Stimulated activated CD8-positive, alpha-beta memory T cell treated with anti-CD3 and anti-CD28 coated beads, Interleukin-15, amount 100 ng/mL, for 24 hours (primary cell): ENCODE measurements at places on chromosomes 2 and 18.

- DNase-seq: no peak
Measured at GRCh38 chr2:211349031-211349430, 792.6 kb downstream of the CPS1 start.

DNA sequence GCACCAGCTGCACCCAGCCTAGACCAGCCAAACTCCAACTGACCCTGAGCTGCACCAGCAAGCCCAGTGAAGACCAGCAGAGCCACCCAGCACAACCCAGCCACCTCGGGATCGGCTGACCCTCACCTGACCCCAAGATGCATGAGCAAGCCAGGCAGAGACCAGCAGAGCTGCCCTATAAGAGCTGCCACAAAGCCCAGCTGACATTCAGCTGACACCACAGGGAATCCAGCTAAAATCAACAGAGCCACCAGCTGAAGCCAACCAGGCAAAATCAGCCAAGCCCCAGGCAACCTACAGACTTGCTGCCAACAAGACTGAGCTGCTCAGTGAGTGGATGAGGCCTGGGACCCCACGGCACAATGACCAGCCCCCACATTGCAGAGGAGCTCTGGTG lies 54.6 kb downstream of the CYP27C1 start:
- no peak for DNase-seq

GRCh38 chr2:204988836-204989235 lies 443.6 kb downstream of the PARD3B start:
- no peak for DNase-seq

GRCh38 chr2:138060301-138060635 lies 96.0 kb downstream of the HNMT start:
- DNase-seq: no peak

DNA sequence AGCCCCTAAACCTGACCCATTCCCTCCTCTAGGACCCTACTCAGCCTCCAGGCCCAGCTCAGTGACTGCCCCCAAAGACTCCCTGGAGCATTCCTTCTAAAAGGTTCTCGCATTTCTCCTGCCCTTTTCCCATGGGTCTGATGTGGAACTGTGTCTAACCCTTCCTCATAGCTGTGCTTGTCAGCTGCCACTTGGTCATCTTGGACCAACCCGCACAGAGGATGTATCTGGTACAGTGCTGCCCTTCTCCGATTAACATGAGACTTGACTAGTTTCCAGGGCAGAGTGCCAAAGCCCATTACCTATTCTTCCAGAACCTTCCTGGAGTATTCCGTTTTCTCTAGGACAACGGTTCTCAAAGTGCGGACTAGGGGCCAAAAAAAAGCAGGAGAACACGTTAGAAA lies 518 bp upstream of the NFU1 start:
- peak; percentile 1 for DNase-seq

GRCh38 chr2:67854103-67854743 lies 208.6 kb downstream of the C1D start:
- no peak for DNase-seq

GRCh38 chr2:23410596-23410995 lies 25.6 kb downstream of the KLHL29 start:
- DNase-seq: no peak

- no peak for DNase-seq
Measured at GRCh38 chr2:113854208-113854607, 35.7 kb upstream of the ACTR3 start.

DNA sequence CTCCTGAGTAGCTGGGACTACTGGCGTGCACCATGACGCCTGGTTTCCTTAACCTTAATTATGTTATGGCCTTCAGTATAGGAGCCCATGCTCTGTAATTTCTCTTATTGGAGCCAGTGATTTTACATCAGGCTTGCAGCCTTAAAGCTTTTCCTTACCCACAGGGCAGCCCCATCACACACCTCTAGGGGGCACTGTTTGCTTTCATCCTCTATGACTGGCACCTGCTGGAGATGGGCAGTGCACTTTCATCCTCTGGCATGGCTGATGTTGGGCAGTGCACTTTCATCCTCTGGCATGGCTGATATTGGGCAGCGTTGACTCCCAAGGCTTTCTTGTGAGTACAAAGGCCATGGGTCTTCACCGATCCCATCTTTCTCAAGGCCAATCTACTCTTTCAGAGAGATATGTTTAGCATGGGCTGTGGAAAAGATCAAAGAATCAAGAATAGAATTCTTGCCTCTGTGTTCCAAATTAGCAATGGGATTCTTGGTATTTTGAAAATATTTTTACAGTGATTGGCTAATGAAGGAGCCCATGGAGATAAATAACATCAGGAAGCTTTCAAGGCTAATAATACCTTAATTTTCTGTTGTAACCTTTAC lies 80.7 kb upstream of the MEX3C start:
- DNase-seq: no peak

DNA sequence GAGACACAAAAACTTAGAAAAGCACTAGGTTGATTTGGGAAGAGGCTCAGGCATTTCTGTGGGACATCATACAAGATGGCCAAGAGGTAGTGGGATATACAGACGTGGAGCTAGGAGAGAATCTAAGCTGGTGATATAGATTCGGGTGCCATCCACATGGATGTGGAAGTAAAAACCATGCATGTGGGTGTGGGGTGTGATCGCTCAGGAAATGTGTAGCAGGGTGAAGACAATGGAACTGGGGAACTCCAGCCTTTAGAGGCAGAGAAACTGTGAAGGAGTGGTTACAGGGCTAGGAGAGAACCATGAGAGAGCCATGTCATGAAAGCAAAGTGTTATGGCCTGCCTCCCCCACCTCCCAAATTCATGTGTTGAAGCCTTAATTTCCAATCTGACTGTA lies 43.0 kb upstream of the CTLA4 start:
- no peak for DNase-seq

- no peak for DNase-seq
Measured at GRCh38 chr2:109306190-109306589, 177.2 kb downstream of the SH3RF3 start.

GRCh38 chr2:181742922-181743722 lies 62.8 kb upstream of the NEUROD1 start:
- no peak for DNase-seq

DNA sequence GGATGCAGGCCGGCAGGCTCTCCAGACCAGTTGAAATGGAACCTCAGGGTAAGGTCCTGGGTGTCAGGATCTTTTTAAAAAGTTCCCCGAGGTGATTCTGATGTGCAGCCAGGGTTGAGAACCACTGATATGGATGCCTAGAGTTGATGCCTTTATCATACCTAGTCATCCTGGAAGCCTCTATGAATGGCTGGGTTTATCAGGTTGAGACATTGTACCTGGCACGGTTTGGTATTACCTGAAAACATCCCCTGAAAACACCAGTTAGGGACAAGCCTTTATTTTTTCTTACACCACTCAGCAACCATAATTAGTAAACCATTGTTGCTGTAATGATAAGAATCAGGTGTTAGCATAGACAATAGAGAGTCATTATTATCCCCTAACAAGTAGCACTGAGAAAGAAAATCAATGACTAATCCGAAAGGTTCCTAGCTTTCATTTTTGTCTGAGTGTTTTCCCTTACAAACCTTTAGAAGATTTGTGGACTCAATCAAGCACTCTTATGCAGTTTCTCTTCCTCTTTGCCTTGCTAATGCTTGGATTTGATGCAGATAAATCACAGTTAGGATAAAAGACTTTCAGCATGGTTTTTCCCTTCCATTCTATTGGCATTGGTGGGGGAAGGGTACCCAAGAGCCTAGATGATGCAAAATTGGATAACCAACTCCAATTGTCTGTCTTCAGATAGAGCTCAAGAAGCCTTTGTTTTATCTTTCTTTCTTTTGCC lies 116.5 kb upstream of the LYPD6 start:
- DNase-seq: no peak

- DNase-seq: no peak
Measured at GRCh38 chr18:24006712-24007313, 7.7 kb upstream of the TTC39C start.

- no peak for DNase-seq
Measured at GRCh38 chr2:239601201-239601851, 200.5 kb upstream of the HDAC4 start.

- no peak for DNase-seq
Measured at GRCh38 chr2:12884713-12885282, 168.1 kb downstream of the TRIB2 start.

- DNase-seq: no peak
Measured at GRCh38 chr2:120926463-120927264, 191.0 kb downstream of the GLI2 start.

DNA sequence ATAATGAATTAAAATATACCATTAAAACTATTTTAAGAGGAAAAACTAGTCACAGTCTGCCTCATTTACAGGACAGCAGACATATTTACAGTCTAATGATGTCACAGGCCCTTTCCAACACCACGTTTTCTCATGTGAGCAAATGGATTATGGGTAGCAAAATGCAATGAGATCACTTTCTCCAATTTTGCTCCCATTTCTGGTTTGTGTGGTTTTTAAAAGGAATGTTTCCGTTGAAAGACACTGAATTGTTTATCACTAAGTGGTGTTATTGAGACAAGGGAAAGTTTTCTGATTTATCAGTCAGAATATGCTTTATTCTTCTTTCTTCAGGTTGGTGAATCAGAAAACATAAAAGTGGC lies 11.4 kb upstream of the NR4A2 start:
- DNase-seq: no peak

GRCh38 chr2:213425618-213426017 lies 141.4 kb downstream of the SPAG16 start:
- DNase-seq: no peak

GRCh38 chr18:3110034-3110752 lies 97.2 kb upstream of the LPIN2 start:
- DNase-seq: no peak

DNA sequence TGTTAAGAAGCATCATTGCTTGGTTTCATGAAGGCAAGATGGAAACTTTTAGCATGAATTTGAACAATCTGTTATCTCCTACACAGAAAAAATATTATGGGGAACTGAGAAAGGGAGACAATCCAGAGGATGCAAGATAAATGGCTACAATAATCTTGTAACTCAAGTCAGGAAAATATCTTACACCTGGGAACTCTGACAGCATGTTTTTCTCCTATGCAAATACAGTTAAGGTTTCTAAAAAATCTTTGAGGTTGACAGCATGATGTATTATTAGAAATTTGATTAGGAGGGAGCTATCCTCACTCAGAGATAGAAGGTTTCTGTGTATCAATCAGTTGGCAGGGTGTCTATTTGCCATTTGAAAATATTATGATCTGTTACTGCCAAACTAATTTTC lies 75.6 kb downstream of the GPD2 start:
- DNase-seq: no peak

DNA sequence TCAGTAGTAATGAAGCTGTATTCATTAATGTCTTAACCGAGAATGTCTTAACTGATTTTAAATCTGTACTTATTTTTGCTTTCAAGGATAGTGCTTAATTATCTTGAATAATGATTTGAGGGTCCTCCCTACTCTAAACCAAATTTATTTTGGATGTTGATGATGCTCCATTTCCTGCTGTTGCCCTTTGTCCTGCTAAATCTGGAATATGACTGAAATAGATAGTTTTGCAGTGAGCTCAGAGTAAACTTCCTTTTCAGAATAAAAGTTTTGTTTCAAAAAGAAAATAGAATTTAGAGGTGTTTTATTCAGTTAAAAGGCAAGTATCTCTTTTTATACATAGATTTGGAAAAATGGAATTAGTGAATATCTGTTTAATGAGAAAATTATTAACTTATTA lies 8.1 kb downstream of the NBEAL1 start:
- no peak for DNase-seq

GRCh38 chr2:86675511-86676015 lies 44.5 kb upstream of the RMND5A start:
- no peak for DNase-seq

GRCh38 chr2:119463136-119463535 lies 31.5 kb downstream of the TMEM37 start:
- no peak for DNase-seq

- DNase-seq: no peak
Measured at GRCh38 chr18:62366992-62367391, 41.9 kb downstream of the TNFRSF11A start.
